ENCODE measurements at places on chromosomes 4 and X.
A peak's percentile ranks its signal among the peaks of the same experiment; 100 is the strongest.

- no peak for DNase-seq
These were observed 252.6 kb downstream of the TMEM47 start for GRCh38 chrX:34404386-34405070.

GRCh38 chr4:154569028-154569427, 6.2 kb downstream of the FGB start:
- DNase-seq, result no peak

DNA sequence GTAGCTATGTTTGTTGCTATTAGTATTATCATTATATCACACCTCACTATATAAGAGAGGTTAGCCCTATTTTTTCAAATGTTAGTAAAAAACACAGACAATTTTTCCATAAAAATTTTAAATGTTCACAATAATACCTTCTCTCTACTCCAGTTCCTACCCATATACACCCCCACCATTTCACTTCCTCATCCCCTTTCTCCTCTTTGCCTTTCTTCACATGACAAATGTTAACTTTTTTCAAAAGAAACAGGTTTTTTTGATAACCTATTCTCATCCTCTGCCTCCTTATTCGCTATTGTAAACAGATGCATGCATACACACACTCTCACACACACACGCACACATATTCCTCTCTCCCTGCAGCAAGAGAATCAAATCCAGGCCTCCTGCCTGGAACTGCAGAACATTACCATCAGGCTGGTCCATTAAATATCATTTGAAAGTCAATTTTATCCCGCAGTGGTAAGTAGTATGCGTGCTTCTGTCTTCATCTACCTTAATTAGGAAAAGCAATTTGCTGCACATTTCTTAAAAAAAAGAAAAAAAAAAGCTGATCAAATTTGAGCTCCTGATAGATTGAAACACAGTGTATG, 55.5 kb downstream of the MID1IP1 start:
- no peak for DNase-seq

DNA sequence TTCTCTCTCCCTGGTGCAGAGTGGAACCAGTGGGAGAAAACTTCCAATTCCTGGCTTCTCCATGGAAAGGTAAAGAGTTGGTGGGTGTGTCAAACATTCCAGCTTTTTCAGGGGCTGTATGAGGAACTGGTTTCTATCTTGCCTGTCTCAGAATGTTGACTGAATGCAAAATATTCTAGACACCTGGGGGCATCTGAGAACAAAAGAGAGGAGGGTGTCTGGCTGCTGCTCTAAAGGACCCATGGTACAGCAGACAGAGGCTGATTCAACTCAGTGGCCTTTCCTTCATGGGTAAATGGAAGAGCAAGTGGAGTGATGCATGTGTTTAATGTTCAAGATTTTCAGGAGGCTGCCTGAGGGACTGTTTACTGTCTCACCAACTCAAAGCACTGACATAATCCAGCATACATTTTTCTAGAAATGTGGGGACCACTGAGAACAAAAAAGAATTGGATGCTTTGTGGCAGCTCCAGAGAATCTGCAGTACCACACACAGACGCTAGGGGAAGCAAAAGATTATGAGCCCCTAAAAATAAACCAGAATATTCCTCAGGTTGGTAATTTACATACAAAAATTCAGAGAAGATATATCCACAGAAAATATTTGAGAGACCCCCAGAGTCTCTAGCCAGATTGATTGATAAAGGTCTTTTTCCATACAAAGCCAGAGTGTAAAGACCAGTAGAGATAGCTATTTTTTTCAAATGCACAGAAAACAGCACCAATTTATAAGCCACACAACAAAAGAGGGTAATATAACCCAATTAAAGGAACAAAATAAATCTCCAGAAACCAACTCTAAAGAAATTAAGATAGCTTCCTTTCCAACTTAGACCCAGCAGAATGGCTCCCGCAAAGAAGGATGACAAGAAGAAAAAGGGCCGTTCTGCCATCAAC, 48.0 kb upstream of the STARD8 start:
- no peak for DNase-seq

DNA sequence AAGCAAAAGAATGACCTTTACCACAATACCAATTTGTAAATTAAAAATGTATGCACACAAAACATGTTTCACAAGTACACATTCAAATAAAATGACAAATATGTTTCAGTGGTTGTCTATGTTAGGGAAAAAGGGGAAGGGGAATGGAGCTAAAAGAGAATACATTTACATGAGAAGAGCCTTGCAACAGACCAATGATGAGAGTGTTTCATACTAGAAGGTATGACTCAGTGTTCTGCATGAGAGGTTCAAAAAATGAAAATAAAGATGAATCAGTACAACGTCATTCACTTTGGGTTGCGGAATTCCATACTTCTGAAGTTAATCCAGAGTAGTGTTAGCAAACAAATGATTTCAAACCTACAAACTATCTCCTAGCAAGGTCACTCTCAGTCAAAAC, 51.7 kb downstream of the RPGR start:
- DNase-seq, result no peak

- DNase-seq, result no peak
These were observed 31.5 kb downstream of the PALLD start for GRCh38 chr4:168528131-168528949.

GRCh38 chr4:132267321-132267720, 881.8 kb upstream of the PCDH10 start:
- DNase-seq, result no peak

- no peak for DNase-seq
These were observed 75.8 kb downstream of the JAKMIP1 start for GRCh38 chr4:6124386-6125102.

GRCh38 chrX:99857455-99857854, 552.6 kb downstream of the PCDH19 start:
- no peak for DNase-seq

DNA sequence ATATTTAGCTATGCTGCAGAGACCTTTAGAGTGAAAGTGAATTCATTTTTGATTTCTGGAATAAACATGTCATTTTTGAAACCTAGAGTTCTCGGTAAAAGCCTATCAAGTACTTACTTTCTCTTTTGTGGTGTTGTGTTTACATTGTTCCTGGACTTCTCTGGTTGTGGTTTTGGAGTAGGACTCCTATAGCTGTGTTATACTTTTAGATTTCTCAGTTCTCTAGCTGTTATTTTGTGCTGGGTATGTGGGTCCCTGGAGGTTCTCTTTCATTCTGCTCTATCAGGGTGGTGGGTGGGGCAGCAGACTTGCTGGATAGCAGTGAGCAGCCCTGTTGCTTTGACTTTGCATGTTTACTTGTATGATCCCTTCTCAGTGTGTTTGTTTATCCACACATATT, 25.6 kb upstream of the MSMO1 start:
- DNase-seq, result no peak

DNA sequence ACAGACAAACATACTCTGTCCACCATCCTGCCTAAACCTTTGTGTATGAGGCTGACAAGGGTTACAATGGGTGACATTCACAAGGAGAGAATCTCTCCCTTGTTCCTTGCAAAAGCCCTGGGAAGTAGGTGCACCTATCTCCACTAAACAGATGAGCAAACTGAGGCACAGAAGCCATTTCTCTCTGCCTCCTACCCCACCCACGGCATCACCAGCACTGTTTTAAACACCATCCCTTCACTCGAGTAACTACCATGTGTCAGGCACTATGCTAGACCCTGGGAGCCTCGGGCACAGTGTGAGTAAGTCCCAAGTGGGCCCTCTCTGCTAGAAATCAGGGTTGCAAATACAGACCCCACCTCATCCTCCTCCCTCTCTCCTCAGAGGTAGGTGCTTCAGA, 899 bp downstream of the LYAR start:
- DNase-seq, result no peak

DNA sequence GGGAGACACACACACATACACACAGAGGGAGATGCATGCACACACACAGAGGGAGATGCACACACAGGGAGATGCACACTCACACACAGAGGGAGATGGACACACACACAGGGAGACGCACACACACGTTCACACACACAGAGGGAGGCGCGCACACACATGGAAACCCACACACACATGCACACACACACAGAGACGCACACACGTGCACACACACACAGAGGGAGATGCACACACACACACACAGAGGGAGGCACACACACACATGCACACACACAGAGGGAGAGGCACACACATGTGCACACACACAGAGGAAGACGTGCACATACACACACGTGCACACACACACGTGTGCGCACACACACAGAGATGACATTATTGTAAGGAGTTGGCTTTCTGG, 79.1 kb downstream of the HMX1 start:
- DNase-seq, result no peak

- DNase-seq, result no peak
These were observed 98.9 kb downstream of the HPGD start for GRCh38 chr4:174423257-174423944.

DNA sequence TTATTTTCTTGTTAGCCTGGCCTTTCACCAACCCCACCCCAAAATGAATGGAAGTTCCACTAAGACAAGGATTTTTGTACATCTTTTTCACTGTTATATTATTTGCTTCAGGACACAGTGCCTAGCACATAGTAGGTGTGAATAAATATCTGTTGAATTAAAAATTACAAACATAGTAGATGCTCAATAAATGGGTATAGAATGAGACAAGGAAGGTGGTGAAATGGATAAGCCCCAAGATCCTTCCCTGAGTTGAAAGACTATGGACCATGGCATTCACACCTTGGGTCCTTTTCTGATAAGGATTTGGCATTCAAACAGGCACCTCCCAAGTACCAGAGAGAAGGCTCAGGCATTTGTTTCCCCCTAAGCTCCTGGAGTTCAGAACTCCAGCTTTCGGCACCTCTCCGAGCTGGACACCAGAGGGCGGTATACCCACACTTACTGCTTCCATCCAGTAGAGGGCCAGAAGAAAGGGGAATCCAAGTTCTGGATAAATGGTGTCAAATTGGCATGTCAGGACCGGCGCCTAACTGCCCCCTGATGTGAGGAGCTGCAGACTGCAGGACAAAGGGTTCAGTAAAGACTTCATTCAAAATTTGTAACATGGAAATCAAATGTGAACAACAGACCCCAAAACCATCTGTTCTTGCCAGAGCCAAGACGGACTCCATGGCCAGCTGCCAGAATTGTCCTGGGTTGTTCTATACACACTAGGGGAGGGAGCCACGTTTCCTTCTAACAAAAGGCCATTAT, 193.0 kb downstream of the GPC3 start:
- DNase-seq, result peak; percentile 21

GRCh38 chrX:132488180-132488705, 595 bp downstream of the MBNL3 start:
- no peak for DNase-seq

DNA sequence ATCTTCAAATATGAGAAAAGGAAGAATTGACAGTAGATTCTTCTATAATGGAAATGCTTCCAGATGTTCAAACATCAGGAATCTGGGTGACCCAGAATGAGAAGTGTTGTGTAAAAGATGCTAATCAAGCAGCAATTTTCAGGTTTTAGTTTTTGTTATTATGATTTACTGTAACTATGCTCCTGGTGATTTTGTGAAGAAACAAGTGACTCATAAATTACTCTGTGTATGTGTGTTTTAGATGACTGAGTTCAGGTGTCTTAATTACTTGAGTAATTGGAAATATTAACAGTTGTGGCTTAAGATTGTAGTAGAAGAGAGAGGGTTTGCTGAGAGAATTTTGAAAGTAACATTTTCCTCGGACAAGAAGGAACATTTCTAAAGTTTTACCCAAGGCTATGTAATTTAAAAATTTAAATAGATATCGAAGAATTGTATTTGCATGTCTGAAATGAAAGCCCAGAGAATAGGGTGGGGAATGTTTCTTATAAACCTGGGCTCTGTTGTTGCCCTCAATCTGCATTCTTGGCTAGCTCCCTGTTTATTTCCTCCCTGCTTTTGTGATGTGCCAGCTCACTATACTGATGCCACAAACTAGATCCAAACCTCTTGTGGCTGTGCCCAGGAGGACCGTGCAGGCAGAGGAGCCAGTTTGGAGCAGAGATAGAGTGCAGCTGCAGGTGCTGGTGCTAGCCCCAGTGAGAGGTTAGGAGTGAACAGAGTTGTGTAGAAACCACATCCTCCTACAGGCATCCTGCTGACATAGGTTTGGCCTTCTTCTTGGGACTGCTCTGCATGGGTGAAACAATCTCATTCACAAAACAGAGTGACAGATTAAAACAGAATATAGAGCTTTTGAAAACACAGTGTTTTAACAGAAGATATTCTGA, 25.4 kb upstream of the TNIP3 start:
- no peak for DNase-seq

DNA sequence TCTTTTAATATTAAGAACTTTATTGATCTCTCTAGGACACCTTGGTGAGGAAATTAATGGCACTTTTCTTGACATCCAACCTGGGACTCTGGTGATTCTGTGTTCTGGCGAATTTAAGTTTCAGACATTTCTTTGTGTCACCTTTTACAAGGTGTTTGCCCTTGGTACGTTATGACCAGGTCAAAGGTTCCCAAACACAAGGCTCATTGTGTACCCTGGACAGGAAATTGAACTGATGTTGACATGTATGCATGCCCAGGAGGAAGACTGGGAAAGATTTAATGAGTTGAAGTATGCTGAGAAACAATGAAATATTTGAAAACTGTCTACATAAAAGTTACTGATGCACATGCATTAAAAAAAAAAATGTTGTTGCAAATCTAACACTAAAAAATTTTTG, 22.1 kb downstream of the NIPAL1 start:
- DNase-seq, result no peak

DNA sequence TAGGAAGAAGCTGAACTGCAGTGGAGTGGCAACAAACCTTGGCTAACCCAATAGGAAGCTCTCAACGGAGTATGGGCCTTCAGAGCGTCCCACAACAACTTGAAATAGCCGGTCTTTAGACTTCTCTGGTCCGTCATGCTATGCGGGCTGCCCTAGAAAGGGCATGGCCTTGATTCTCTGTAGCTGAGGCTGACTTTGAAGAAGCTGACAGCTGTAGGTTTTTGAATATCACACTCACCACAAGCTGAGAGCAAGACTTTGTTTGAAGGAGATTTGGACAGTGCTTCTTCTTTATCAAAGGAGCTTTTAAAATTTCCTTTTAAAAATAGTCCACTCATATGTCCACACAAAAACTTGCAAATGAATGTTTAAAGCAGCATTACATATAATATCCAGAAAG, 322.9 kb downstream of the CAMK2D start:
- no peak for DNase-seq

GRCh38 chrX:100817340-100817739, 2.9 kb upstream of the CSTF2 start:
- no peak for DNase-seq

GRCh38 chrX:129632443-129632842, 22.3 kb downstream of the APLN start:
- no peak for DNase-seq

- no peak for DNase-seq
These were observed 572.0 kb downstream of the INPP4B start for GRCh38 chr4:142274137-142274536.

- DNase-seq, result no peak
These were observed 279.0 kb downstream of the ARAP2 start for GRCh38 chr4:35965300-35965699.

DNA sequence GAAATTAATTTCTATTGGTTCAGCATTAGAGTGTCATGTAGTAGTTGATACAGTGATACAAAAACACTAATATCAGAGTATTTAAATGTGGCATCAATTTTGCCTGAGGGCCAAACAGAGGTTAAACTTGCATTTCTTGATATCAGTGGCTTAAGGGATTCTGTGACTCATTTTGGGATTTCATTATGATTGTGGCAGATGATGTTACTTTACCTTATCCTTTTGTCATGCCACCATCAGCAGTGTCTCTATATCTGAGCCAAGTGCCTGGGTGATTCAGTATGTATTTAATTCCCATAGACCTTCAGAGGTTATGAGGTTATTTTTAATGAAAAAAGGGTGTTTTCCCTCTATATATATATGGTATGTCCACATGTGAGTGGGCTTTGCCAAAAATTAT, 582.9 kb downstream of the ADGRL3 start:
- DNase-seq, result no peak

GRCh38 chrX:70452143-70452733, 7.6 kb downstream of the DLG3 start:
- no peak for DNase-seq
